Pancreas (tissue), 10 donors: ENCODE measurements at places on chromosomes 12 and 14. TPM values are rescaled to one million over a fixed set of nuclear protein-coding genes. Genes with fewer than 3 reads are reported as not detected.

DNA sequence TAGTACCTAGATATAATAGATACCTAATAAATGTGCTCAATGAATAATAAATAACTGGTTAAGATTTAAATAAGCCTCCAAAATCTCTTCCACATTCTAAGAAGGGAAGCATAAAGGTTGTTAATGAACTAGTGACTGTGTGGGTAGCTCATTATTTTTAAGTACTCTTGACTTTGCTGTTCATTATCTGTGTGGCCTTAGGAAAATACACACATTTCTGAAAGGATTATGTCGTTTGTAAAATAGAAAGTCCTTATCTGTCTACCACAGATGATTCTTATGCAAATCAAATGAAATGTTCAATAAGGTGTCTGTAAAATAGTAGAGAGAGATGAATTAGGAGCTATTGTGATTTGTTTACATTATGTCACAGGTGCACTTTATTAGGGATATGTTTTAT lies 119.5 kb downstream of the LRRK2 start:
- H3K36me3 ChIP-seq, result no peaks in the 10 kb centered on the region
- no peaks in the 10 kb centered on the region for H3K27me3 ChIP-seq
- no peak for DNase-seq
- H3K27ac ChIP-seq, result no peak overlapping the region
- H3K4me3 ChIP-seq, result no peak overlapping the region

DNA sequence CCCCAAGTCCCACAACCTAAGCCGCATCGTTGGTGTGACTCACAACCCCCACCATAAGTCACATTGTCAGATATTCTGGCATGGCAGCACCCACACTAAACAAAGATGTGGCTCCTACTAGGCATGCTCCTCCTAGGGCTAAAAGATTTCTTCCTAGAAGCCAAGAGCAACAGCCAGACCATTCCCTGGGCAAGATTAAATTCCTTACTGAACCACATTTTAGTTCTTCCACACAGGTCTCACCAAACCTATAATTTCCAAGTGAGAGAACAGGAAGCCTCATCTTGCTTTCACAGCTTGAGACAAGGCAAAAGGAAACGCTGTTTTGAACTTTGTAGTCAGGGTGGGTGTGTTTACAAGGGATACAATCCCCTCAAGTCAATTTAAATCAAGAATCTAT lies 632.8 kb downstream of the DIO2 start:
- H3K4me3 ChIP-seq, result no peak overlapping the region
- no peaks in the 10 kb centered on the region for H3K36me3 ChIP-seq
- DNase-seq, result no peak
- no peak overlapping the region for H3K27ac ChIP-seq
- no peaks in the 10 kb centered on the region for H3K4me1 ChIP-seq

The KCNC2 gene
- not detected for total RNA-seq

The ENDOU gene
- total RNA-seq, result not detected

The C14orf93 gene
- total RNA-seq, result 7.5 TPM

DNA sequence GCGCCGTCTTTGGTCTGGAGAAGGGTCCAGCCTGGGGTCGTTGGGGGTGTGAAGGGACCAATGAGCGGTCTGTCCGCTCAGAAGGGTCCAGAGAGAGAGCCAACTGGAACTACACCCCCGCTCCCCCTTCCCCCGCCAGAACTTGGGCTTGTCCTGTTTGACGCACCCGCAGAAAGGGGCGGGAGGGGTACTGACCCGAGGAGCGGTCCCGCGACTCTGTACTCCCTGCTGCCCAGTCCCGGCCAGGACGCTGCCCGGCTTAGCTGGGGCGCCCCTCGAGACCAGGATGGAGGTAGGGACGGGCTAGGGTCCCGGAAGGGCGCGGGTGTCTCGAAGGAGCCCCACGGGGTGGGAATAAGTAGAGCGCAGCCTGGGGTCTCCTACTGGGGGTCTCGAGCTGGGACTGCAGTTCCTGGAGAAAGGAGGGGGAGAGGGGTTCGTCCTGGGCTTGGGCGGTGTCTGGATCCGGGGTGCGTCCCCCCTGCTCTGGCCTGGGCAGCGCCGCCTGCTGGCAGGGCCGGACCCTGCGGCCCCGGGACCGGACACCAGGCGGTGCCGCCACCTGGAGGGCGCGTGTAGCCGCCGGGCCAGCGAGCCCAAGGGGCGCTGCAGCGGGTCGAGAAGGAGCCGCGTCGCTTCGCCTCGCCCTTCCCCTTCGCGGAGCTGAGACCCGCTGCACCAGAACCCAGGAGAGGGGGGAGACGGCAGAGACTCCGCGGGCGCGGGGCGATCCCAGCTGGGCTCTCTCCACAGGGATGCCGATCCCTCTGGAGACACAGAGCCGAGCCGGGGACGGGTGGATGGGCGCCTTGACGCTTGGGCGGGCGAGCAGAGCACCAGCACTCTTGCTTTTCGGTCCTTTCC lies 3.8 kb upstream of the CACNB3 start:
- peak overlapping the region; percentile 86 for H3K4me3 ChIP-seq
- H3K36me3 ChIP-seq, result no peaks in the 10 kb centered on the region
- peak overlapping the region; percentile 70 for H3K27ac ChIP-seq

The GPRC5A gene
- total RNA-seq, result 2.1 TPM

The KRT86 gene
- total RNA-seq, result 0.87 TPM

GRCh38 chr12:69000074-69000473 lies 67.1 kb upstream of the CPM start:
- no peak for DNase-seq
- H3K4me1 ChIP-seq, result no peaks in the 10 kb centered on the region
- H3K27me3 ChIP-seq, result no peaks in the 10 kb centered on the region
- H3K27ac ChIP-seq, result no peak overlapping the region

The TCL1A gene
- not detected for total RNA-seq
